ENCODE measurements at places on chromosomes 1 and 21.

DNA sequence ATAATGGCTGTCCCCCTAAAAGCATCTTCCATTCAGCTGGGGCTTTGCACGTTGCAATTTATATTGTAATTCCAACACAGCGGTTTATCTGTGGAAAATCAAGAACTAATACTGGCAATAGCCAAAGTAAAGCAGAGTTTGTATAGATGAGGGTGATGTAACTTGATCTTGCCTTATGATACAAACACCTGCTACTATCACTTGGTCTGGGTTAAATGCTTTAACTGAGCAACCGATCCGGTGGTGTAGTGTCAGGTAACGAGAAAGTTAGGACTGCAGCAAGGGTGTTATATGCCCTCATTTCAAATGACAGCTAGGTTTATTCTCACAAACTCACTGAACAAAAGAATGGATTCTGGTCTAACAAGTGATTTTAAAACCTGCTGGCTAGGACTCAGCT lies 47.3 kb upstream of the PLPPR4 start:
- DNase-seq = peak; percentile 64

DNA sequence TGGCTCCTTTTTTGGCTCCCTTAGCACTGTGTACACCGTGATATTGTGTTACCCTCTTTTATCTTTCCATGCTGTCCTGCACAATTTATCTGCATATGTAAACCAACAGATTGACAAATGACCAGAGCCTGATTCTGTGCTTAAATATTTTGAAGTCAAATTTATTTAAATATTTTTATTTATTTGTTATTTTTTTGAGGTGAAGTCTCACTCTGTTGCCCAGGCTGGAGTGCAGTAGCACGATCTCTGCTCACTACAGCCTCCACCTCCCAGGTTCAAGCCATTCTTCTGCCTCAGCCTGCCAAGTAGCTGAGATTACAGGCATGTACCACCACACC lies 12.8 kb downstream of the PMF1 start:
- DNase-seq = no peak

- peak; percentile 51 for DNase-seq
Observed at GRCh38 chr1:6674771-6675170, 26.8 kb downstream of the DNAJC11 start.

GRCh38 chr1:158794247-158794646 lies 13.2 kb upstream of the OR6N2 start:
- no peak for DNase-seq

GRCh38 chr1:55305735-55306134 lies 90.6 kb upstream of the USP24 start:
- DNase-seq = no peak

DNA sequence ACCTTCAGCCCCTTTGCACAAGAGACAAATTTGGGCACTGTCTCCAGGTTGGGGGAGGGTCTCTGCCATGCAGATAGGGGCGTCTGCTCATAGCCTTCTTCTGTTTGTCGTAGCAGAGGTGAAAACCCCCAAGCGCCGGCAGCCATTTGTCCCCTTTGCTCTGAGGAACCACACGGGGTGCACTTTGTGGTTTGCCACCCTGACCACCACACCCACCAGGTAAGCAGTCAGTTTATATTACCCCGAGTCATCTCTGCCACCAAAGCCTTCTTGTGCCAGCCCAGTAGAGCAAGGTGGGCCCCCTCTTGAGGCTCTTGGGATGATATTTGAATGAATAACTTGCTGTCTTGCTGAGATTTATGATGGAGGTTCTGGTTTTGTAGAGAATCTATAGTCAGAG lies 111.8 kb downstream of the VPS13D start:
- DNase-seq = no peak

DNA sequence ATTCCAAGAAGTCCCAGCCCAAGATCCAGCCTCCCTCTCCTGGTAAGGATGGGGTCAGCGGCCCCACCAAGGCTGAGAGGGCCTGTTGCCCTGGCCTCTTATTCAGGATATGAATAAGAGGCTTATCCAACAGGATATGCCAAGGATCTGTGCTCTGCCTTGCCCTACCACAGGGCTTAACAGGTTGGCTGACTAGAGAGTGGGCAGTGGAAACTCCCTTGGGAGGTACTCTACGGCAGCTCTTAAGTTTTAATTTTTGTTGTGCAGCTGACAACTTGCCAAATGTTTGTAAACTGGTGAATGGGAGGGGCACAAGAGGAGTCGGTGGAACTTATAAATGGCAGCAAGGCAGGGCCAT lies 16.5 kb upstream of the PIGV start:
- DNase-seq = peak; percentile 62

GRCh38 chr1:57376041-57376440 lies 47.8 kb downstream of the DAB1 start:
- no peak for DNase-seq

DNA sequence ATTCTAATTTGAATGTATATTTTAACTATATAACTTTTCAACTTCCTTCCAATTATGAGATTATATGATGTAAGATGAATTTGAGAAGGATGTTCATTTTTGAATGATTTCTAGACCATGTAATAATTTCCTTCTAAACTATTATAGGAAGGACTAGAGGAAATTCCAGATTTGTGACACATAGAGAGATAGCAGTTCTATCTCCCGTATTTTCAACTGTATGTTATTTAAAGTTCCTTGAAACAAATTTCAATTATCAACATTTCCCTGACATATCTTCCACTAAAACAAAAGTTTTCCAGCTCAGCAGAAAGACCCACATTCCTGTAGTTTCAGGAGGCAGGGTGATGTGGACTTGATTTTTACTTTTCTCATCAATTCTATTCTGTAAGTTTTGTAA lies 396.7 kb upstream of the C1orf87 start:
- DNase-seq = no peak

DNA sequence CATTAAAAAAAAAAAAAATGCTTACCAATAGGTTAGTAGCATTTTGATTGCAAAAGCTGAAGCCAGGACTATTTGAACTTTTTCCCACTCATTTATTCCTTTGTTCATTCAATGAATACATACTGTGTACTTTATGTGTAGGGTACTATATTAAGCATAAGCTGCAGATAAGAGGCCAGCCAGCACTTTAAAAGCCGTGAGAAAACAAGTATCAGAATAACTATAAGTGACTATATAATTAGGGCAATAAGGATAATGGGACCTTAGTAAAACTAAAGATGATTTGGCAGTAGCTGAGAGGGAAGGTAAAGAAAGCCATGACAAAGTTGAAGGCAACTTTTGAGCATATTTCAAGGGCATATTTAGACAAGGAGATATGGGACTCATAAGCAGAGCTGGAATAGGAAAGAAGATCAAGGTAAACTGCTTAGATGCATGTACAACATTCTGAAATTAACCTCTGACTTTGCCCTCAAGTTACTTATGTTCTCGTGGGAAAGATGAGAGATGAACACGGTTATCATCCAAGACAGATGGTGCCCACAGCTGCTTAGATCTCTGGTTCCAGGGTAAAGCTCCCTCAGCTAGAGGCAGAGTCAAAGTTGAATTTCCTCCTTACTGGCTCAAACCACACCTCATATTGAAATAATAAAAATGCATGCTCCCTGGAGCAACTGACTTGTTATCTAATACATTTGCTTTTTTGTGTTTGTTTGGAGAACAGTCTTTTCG lies 44.0 kb upstream of the FMO2 start:
- DNase-seq = peak; percentile 91

- no peak for DNase-seq
Observed at GRCh38 chr21:34091032-34091431, 17.7 kb downstream of the MRPS6 start.

DNA sequence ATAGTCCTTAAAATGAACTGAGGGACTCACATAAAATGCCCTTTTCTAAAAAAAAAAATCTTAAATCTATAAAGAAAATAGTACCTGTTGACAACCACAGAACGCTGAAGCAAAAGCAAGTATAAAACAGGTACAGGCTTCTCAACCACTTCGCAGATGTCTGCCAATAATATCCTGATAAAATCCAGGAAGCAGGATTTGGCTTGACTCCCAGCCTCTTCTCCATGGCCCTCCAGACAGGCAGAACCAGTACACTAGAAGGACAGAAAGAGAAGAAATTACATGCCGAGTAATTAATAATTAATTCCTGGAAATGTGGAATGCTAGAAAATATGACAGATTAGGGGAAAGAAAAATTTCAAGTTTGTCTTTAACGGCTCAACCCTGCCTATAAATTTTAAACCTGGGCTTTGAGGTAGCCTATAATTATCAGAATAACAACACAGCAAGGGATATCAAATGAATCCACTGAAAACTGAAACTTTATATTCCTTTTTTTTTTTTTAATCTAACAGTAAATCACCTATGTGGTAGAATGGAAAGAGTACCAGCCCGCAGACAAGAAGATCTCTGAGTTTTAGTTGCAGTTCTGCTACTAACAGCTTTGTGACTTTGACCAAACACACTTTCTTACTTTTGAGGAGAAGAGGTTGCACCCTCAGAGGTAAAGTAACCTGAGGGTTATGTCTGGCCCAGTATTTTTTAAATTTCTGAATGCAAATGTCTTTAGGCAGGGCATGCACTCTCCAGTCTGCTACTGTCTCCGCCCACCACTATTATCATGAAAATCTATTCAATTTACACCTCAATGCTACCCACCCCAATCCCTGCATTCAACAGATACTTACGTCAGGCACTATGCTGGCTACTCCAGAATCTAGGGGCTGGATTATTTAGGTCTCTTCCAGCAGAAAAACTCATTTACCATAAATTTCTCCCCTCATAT lies 2.7 kb downstream of the KIAA0319L start:
- DNase-seq = no peak

- DNase-seq = no peak
Observed at GRCh38 chr1:55775007-55775406, 559.8 kb upstream of the USP24 start.

DNA sequence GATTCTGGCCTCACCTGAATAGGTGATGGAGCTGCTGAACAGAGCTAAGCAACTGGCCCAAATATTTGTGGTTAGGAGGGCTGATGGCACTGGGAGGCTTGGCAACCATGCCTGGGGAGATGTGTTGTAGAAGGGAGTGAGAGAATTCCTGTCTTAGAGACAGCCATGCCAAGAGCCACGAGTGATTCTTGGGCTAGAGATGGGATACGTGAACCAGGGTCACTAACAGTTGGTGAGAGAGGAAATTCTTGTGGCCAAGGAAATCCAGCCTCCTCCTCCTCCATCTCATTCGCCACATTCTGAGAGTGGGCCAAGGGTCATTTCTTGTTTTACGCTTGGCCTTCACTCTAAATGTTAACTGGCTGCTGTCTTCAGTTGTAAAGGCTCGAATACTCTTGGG lies 46.3 kb downstream of the NGF start:
- DNase-seq = no peak

GRCh38 chr1:206921772-206922265 lies at the start of gene FCMR:
Gene FCMR, minus strand, starts transcription at chr1:206921941. Its CDS starts 87 bp downstream, at chr1:206921854.
- no peak for DNase-seq

DNA sequence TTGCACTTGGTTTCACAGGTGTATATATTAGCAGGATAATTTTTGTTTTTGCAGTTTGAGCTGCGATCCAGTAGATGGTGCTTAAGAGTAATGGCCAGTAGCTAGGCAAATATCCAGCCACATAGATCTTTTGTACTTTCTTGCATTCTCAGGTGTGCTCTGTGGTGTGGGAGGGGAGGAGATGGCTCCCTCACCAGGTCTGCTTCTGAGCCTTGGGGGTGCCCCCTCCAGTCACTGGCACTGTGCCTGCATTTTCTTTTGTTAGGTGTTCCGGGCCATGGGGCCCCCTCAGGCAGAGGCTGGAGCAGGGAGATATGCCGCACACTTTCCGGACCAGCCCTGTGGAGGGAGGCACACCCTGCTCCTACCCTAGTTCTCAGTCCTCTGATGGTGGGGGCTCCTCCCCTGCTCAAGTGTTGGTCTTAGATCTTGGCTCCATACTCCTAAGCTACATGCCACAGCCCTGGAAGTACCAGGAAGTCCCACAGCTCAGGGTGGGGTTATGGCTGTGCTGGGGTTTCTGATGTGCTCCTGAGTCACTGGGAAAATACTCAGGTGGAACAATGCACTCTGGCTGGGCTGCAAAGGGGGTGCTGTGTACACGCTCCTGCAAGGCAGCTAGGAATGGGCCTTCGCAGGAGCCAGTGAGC lies 197.6 kb upstream of the DMRTA2 start:
- peak; percentile 10 for DNase-seq

- no peak for DNase-seq
Observed at GRCh38 chr1:207313131-207313530, 8.3 kb upstream of the CD55 start.

DNA sequence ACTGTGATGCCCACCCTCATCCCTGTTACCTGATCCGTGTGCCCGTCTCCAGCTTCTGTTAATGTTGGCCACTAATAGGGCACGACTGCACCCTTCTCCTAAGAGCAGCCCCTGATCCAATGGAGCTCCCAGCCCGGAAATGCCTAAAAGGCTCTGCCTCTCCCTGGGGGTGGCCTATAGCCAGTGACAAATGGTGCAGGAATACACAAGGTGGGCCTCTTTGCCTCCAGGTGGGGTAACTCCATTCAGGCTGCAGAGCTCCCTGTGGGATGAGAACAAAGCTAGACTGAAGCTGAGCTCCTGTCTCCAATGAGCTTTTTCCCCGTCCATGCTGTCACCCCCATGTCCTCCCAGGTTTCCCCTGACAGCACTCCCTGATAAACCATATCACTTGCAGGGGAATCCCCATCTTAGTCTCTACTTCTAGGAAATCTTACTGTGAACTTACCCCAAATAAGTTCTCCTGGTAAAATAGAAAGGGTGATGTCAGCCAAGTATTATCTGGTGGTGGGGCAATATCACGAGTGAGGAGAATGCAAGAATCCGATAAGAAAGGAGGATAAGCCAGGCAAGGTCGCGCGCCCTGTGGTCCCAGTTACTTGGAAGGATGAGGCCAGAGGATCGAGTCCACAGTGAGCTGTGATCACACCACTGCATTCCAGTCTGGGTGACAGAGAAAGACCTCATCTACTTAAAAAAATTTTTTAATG lies 18.6 kb downstream of the S100A7A start:
- no peak for DNase-seq

DNA sequence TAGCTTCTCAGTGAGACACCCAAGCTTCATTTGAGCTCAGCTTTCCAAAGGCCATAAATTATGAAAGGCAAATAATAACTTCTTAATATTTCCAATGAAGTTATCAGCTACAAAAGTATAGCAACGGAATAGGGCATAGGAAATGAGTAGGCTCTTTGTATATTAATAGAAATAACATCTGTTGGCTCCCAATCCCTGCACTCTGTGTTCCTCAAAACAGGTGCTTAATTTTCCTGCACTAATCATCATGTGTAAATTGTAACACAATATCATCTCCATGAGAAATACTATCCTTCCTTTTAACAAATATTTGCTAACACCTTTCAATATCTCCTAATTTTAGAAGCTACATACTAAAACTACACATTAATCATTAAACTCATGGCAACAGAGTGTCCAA lies 19.2 kb upstream of the IFI44L start:
- no peak for DNase-seq

GRCh38 chr1:31750858-31751510 lies 13.2 kb downstream of the ADGRB2 start:
- DNase-seq = no peak
